ENCODE measurements at places on chromosomes 2 and 18.

GRCh38 chr2:120422465-120423160 is 76.7 kb downstream of the INHBB start:
- no peak for DNase-seq

- DNase-seq: no peak
These were observed 1.1 kb upstream of the GAL3ST2 start for GRCh38 chr2:241775223-241776177.

DNA sequence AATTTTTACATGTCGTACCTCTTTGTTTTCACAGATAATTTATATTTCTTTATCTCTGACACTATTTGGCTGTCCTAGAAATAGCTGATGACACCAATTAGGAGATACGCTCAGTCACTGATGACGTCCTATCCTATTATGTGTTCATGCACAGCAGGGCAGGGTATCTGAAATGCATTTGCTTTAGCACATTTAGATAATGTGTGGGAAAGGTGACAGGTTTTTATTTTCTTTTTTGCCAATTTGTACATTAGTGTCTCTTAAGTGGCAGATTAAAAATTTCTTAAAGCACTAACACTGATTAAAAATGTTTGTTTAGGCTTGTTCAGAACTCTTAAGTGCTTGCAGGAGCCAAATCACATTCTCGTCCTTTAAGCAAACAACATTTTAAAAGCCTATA is 39.7 kb downstream of the CDC42EP3 start:
- DNase-seq: no peak

DNA sequence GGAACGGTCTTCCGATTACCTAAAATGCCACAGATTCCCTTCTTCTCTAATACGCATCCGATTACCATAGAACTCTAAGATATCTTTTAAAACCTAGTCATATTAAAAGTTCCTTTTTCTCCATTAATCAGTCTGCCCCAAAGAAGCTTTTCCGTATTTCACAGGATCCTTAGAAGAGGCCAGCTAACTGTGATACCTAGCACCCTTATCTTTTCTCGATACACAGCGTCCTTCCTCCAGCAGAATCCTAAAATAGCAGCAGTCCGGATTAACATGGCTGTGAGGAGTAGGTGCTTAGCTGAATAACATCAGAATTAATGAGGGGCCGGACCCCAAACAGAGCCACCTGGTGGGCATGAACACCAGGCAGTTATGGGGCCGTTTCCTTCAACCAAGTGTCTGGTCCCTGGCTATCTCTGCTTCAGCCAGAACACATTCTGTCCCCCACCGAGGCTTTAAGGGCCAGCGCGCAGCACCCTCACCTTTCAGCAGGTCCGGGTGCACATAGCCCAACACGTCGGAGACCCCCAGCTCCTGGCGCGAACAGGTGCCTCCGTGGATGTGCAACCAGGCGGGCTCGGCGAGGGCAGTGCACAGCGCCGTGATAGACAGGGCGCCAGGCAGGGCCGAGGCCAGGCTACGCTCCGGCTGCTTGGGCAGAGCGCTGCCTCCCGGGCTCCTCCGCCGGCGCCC is 995 bp downstream of the TMEM127 start:
- DNase-seq: no peak

- no peak for DNase-seq
These were observed 22.2 kb upstream of the IL1RN start for GRCh38 chr2:113105047-113105785.

Data from stimulated activated CD8-positive, alpha-beta memory T cell treated with anti-CD3 and anti-CD28 coated beads, Interleukin-4, amount 100 ng/mL, for 4 hours (primary cell).